ENCODE measurements at places on chromosomes 11 and 22.

DNA sequence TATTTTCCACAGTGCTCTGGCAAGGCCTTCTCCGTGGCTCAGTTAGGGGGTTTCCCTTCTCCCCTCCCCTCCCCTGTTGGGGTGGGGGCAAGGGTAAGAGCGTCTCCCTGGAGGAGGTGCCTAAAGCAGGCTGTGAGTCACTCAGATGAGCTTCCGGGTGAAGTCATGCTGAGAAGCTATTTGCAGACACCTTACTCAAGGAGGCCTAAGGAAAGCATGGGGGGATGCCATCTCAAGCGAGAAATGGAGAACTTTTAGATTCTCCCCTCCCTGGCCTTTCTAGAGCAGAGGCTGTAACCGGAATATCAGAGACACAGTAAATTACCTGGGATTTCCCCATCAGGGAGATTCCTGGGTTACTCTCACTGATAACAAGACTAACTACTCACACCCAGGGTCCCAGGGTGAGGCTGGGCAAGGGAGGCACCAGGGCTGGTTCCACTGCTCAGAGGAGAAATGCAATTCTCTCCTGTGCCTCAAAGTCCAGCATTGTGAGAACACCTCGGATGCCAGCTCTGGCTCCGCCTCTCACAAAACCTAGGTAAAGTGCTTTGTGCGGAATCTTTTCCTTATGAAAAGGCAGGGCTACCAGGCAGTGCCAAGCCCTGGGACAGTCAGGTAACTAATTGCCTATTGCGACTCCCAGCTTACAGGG, 123.6 kb downstream of the ABTB2 start:
- DNase-seq, result peak; percentile 7
- H3K4me3 ChIP-seq, result no peak overlapping the region
- peaks cover 3% of the 10 kb centered on the region for H3K4me1 ChIP-seq
- no peaks in the 10 kb centered on the region for H3K27me3 ChIP-seq
- H3K36me3 ChIP-seq, result no peaks in the 10 kb centered on the region

- H3K27me3 ChIP-seq, result no peaks in the 10 kb centered on the region
- no peak overlapping the region for H3K27ac ChIP-seq
- no peak for DNase-seq
- no peaks in the 10 kb centered on the region for H3K36me3 ChIP-seq
Observed at GRCh38 chr22:30421695-30422480, 3.7 kb upstream of the MTFP1 start.

- no peaks in the 10 kb centered on the region for H3K27me3 ChIP-seq
- H3K27ac ChIP-seq, result no peak overlapping the region
- no peaks in the 10 kb centered on the region for H3K4me1 ChIP-seq
Observed at GRCh38 chr11:1295591-1295990, 13.8 kb downstream of the TOLLIP start.

- H3K27ac ChIP-seq, result no peak overlapping the region
- no peaks in the 10 kb centered on the region for H3K36me3 ChIP-seq
- H3K4me1 ChIP-seq, result no peaks in the 10 kb centered on the region
- DNase-seq, result no peak
- peak overlapping the region; percentile 80 for H3K4me3 ChIP-seq
Observed at GRCh38 chr11:16606784-16607674, 131.4 kb upstream of the C11orf58 start.

GRCh38 chr22:36923131-36923788, 9.8 kb downstream of the CSF2RB start:
- H3K27me3 ChIP-seq, result no peaks in the 10 kb centered on the region
- peaks cover 33% of the 10 kb centered on the region for H3K4me1 ChIP-seq
- peaks cover 9% of the 10 kb centered on the region for H3K36me3 ChIP-seq
- no peak overlapping the region for H3K4me3 ChIP-seq
- DNase-seq, result no peak

- no peak overlapping the region for H3K4me3 ChIP-seq
- peaks cover 20% of the 10 kb centered on the region for H3K4me1 ChIP-seq
- H3K27me3 ChIP-seq, result no peaks in the 10 kb centered on the region
- no peak overlapping the region for H3K27ac ChIP-seq
- no peaks in the 10 kb centered on the region for H3K36me3 ChIP-seq
Observed at GRCh38 chr11:12797996-12798395, 123.8 kb downstream of the TEAD1 start.

DNA sequence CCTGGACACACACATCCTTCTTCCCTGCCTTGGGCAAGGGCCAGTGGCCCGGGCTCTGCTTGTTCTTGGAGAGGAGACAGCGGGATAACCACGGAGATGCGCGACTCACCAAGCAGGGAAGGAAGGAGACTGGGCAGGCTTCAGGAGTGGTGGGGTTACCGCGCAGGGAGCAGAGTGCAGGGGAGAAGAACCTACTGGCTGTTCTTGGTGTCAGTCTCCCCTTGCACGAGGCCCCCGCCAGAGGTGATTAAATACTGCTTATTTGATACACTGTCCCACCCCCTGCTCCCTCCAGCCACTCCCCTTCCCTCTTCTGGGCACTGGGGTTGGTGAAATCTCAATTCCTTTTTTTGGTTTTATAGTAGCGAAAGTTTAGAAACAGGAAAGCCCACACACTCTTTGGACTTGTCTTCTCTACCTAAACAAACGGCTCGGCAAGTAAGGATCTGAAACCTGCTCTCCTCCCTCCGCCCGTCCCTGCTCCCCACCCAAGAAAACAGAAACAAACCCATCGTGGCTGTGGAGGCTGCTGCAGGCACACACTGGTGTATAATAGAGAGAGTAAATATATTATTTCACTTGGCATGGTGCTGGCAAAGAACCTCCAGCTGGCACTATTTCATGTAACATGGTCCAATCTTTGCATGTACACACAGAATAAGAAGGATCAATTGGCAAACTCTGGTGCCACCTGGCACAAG, 10.8 kb downstream of the LARGE2 start:
- no peak for DNase-seq
- no peaks in the 10 kb centered on the region for H3K36me3 ChIP-seq
- no peaks in the 10 kb centered on the region for H3K27me3 ChIP-seq
- no peak overlapping the region for H3K4me3 ChIP-seq
- peaks cover 13% of the 10 kb centered on the region for H3K4me1 ChIP-seq
- no peak overlapping the region for H3K27ac ChIP-seq
